Midbrain (tissue), 1 donor: ENCODE measurements at places on chromosomes 1 and 21.

- no peak for DNase-seq
These were observed 26.4 kb upstream of the IFNAR2 start for GRCh38 chr21:33203371-33203724.

- DNase-seq, result no peak
These were observed 1.5 kb upstream of the NCAM2 start for GRCh38 chr21:20996421-20997310.

- DNase-seq, result no peak
These were observed 616.7 kb downstream of the NPHP4 start for GRCh38 chr1:5375481-5375880.

DNA sequence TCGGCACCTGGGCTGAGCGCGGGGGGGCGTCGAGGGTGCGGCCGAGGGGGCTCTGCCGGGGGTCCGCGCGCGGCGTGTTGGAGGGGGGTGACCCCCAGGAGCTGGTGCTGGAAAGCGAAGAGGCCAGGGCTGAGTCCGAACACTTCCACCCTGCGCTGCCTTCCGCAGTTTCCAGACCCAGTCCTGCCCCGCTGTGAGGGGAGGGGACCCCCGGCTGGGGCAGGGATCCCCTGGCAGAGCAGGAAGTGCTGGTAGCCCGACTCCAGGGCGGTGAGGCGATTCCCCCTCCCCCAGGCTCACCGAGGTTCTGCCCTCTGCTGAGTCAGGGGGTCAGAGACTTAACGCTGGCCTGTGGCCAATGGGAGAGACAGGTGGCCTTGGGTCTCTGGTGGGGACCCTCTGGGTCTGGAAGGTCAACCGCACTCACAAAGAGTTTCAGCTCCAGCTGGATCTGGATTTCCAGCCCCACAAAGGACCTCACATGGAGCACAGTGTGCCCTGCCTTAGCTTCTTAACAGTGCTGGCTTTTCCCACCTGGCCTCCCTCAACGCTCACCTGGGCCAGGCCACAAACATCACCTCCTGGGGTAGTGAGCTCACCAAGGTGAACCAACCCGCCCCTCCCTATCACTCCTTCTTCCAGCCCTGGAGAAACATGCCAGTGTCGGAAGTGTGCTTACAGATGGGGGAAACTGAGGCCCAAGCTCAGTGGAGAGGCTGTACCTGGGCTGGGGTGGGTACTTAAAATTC is 39.8 kb upstream of the SYNC start:
- DNase-seq, result no peak

GRCh38 chr1:192869308-192869940 is 60.6 kb downstream of the RGS2 start:
- DNase-seq, result no peak

GRCh38 chr21:25583370-25584130 is 23.7 kb downstream of the MRPL39 start:
- no peak for DNase-seq

DNA sequence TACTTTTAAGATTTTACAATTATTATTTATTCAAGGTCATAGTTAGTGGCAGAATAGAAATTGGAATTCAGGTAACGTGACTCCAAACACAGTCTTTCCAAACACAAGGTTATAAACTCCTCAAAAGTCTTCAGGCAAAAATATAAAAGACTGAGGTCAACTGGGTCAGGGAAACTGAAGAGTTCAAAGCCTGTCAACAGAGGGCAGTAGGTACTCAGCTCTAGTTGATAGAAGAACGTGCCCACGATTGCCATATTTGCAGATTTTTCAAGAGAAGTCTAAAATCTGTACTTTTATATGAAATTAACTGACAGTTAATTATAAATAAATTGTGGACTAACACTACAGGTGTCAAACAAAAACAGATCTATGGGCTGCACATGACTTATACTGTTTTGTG is 135.0 kb downstream of the LHX4 start:
- no peak for DNase-seq

DNA sequence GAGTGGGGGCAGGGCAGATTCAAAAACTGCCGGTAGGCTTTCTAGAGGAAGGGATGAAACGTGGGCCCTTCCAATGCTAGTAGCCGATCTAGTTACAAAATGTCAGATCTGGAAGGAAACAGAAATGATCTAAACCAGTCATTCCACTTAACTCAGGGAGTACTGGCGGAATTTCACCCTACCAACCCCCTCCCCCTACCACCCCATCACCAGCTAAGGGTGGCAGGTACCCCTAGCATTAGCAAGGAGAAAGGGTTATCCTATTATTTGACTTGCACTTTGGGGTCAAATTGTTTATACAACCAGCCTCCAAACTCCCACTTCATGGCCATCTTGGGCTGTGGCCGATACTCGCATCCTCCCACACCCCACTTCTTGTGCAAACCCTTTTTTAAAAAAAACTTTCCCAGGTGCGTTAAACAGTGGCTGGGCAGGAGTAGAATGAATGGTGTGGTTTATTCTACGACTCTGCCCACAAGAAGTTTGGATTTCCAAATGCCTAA is 644 bp upstream of the MRPL24 start:
- DNase-seq, result no peak

- DNase-seq, result peak; percentile 5
These were observed 45.9 kb downstream of the WDR4 start for GRCh38 chr21:42833439-42833815.
